ENCODE measurements at places on chromosomes 2 and 18.

DNA sequence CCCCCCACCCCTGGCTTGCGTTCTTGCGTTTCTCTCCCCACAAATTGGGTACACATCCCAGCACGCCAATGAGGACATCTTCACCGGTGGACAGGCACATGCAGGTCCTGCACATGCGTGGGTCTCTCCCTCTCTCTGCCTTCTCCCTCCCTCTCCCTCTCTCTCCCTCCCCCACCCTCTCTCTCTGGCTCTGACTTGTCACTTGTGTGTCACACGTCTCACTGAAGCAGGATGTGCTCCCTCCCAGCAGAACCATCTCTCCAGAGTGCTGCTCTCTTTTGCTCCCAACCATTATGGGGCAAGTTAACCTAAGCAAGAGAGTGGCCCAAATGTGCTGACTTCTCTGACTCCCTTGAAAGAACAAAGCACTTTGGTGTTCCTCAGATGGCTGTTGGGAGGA lies 120.8 kb upstream of the CAB39 start:
- no peak for DNase-seq

DNA sequence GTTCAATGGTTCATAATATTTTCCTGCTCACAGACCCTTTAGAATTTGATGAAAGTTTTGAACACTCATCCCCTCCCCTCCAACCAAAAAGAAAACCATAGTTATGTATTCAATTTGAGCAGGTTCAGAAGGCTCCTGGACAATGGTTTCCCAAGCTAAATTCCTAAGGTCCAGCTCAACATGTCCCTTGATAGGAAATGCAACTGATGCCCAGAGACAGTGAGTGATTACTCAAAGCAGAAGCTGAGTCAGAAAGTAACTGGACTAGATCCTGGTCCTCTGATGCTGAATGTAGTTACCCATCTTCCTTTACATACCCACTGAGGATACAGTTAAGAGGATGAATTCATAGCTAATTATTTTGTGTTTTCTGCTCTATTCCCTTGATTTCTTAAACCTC lies 218.9 kb upstream of the NCKAP5 start:
- DNase-seq, result peak; percentile 64

DNA sequence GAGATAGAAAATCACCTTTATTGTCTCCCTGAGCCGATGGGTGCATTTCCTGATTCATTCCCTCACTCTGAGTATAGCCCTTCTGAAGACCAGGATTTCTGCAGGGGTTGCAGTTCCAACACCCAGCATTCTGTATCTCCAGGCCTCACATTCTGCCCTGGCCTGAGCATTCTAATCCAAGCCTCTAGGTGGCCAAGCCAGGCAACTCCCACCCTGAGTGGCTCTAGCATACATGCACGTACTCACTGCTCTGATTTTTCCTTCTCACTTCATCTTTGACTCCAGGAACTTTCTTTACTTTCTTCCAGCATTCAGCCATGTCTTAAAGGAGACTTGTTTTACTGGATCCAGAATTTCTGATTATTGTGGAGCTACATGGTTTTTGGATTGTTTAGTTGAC lies 100.7 kb upstream of the STK39 start:
- DNase-seq, result peak; percentile 21

DNA sequence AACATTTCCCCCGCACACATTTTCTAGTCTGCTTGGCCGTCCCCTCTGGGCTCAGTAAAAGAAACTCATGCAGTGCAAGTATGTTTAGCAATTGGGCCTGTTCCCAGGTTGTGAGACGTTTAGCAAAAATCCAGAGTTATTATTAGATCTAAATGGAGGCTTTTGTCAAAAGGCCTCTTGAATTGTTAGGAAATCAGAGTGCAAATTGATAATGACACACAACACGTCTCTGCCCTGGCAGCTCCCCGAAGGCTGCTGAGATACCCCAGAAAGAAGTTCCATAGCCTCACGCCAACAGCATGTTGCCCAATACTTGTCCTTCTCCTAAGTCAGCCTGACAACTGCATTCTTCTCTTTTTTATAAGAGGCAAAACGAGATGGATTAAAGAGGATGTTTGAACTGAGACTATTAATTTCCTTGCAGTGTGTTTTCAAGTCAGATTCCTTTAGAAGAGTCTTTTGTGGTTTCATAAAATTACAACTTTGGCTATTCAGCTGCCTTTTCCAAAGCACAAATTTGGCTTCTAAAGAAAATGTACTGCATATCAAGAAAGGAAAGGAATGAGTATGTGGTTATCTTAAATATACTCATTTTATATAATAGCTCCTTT lies 202.2 kb downstream of the TRIB2 start:
- peak; percentile 94 for DNase-seq

GRCh38 chr18:71842666-71843065 lies 701.5 kb downstream of the CBLN2 start:
- DNase-seq, result no peak

DNA sequence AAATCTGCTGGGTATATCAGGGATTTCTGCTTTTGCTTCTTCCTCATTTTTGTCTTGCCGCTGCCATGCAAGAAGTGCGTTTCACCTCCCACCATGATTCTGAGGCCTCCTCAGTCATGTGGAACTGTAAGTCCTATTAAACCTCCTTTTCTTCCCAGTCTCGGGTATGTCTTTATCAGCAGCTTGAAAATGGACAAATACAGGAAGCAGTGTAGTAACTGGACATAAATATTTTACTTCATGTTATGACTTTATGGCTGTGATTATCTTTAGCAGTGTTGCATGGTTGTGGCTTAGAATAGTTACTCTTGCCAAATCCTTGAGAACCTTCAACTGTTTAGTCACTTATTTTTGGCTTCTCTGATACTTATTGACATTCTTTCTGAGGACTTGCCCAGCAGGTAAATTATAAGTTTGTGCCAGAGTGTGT lies 66.2 kb upstream of the DLX2 start:
- DNase-seq, result peak; percentile 30

DNA sequence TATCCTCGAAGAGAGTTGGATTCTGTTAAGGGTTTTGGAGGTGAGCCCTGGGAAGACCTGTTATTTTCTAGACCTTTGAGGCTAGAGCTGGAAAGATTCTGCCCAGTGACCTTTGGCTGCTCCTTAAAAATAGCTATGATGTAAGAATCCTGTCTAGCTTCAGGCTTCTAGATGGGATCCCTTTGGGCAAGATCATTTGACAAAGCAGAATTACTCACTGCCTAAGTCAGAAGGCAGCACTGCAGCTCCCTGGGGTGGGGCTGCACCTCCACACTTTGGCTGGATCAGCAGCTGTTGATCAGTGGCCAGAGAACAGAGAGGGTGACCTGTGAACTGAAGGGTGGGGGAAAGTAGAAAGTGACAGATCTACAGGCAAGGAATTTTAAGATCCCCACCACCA lies 103.8 kb downstream of the ASAP2 start:
- peak; percentile 89 for DNase-seq

DNA sequence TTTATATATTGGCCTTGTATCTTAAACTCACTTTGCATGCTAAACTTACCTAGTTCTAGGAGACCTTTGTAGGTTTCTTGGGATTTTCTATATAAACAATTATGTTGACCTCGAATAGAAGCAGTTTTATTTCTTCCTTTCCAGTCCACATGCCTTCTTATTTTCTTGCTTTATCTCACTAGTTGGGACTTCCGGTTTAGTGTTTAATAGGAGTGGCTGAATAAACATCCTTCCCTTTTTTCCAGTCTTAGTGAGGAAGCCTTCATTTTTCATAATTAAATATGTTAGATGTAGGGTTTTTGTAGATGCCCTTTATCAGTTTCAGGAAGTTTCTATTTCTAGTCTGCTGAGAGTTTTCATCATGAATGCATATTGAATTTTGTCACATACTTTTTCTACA lies 347.3 kb upstream of the HNRNPA3 start:
- DNase-seq, result no peak

DNA sequence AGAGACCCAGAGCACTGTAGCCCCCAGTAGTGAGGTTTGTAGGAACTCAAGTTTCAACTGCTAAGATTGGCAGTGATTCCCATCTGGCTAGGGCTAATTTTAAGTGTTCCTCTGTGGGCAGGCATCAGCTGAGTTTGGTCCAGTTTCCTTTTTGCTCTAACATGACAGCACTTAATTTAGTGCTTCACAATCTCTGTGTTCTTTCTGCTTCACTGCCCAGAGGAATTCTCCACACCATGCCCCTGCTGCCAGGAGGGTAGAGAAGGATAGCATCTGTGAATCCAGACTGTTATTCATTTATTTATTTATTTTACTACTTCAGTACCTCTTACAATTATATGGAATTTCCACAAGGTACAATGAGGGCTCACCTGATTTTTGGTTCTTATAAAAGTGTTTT lies 549.9 kb upstream of the FSIP2 start:
- no peak for DNase-seq

DNA sequence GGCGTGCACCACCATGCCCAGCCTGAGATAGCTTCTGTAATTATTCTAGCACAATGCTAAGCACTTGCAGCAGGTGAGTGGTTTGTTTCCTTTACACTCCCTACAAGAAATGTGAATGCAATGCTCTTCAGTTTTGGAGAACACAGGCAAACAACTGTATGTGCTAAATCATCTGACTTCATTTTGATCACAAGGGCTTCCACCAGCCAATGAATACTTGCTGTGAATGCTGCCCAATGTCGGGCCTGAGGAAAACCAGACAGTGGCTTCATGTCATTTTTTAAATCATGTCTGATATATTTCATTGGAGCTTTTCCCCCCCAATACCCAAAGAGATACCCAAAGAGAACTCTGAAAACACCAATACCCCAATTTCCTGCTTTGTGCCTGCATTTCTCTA lies 155.6 kb upstream of the XPO1 start:
- DNase-seq, result no peak

DNA sequence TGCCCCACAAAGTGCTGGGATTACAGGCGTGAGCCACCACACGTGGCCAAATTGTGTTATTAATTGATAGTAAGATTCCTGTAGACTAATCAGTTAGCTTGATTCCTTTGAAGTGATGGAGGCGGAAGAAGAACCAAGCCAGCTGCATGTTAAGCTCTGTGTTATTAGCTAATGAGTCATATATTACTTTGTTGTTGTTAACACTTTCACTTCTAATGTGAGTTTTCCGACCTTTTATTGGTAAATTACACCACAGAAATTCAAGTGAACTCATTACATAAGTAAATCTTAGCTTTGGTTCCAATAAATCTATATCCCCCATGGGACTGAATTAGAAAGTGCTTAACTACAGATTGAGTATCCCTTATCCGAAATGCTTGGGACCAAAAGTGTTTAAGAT lies 20.3 kb downstream of the CHMP1B start:
- no peak for DNase-seq

- DNase-seq, result no peak
Measured at GRCh38 chr2:170940066-170940465, 11.0 kb downstream of the GORASP2 start.

Measured in HFFc6 (cell line).